Activated T-cell treated with anti-CD3 and anti-CD28 coated beads, Interleukin-2, amount 50 U/mL, for 48 hours (primary cell): ENCODE measurements at places on chromosomes 1 and 21.

- no peak for DNase-seq
Measured at GRCh38 chr1:29196863-29197589, 15.3 kb upstream of the SRSF4 start.

DNA sequence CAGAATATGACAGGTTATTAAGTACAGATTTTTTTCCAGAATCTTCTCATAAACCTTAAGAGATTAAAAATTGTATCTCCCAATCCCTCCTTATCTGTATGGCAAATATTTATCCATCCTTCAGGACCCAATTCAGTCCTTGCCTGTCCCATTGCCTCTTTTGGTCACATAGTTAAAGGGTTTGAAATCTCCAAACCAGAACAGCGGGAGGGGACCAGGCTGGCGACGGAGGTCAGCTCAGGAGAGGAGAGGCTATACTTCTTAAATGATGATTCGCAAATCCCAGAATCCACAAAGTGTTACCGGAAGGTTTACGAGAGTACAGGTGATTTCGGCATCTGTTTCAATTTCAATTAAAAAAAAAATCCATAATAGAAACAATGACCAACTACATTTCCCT lies 572.7 kb downstream of the SMYD3 start:
- no peak for DNase-seq

- no peak for DNase-seq
Measured at GRCh38 chr1:150268340-150268704, 494 bp downstream of the APH1A start.

GRCh38 chr1:184166485-184166884 lies 115.0 kb downstream of the TSEN15 start:
- DNase-seq = no peak

- DNase-seq = no peak
Measured at GRCh38 chr1:6979003-6979613, 193.9 kb downstream of the CAMTA1 start.

GRCh38 chr1:118907466-118907865 lies 80.7 kb downstream of the TBX15 start:
- DNase-seq = no peak

DNA sequence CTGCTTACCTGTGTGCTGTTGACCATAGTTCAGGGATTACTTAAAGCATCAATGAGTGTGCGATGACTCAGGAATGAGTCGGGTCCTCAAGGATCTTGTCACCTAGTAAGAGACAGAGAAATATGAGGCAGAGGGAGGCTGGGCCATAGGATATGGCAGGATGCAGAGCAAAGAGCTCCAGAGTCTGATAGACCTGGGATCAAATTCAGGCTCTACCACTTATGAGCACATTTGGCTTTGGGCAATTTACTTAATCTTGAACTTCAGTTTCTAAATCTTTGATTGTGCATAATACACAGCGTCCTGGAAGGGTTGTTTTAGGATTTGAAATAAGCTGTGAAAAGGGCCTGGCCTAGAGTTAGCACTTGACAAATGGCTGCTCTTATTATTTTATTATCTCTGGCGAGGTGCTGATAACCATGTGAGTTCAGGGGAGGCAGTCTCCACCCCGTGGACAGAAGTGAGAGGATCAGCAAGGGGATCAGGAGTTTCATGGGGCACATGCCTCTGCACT lies 94.5 kb downstream of the ROR1 start:
- peak; percentile 24 for DNase-seq

GRCh38 chr21:42633858-42634257 lies 19.6 kb upstream of the PDE9A start:
- no peak for DNase-seq

GRCh38 chr1:208044589-208045462 lies 133.9 kb upstream of the CD34 start:
- no peak for DNase-seq

DNA sequence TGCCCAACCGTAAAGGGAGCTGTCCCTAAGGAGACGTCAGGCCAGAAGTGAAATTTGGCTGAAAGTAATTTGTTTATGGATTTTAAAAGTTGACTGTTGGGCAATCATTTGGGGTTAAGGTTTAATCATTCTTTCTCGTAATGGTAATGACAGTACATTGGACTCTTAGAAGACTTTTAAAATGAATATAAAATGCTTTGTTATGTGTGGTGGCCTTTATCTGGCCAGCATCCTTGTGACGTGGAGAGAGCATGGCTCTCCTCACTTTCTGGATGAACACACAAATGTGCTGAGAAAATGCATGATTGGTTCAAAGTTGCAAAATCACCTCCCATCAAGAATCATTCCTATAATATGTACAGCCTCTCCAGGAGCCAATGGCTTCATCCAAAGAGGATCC lies 160.2 kb downstream of the DHRS3 start:
- no peak for DNase-seq

GRCh38 chr1:213423605-213424004 lies 372.6 kb downstream of the RPS6KC1 start:
- DNase-seq = no peak

DNA sequence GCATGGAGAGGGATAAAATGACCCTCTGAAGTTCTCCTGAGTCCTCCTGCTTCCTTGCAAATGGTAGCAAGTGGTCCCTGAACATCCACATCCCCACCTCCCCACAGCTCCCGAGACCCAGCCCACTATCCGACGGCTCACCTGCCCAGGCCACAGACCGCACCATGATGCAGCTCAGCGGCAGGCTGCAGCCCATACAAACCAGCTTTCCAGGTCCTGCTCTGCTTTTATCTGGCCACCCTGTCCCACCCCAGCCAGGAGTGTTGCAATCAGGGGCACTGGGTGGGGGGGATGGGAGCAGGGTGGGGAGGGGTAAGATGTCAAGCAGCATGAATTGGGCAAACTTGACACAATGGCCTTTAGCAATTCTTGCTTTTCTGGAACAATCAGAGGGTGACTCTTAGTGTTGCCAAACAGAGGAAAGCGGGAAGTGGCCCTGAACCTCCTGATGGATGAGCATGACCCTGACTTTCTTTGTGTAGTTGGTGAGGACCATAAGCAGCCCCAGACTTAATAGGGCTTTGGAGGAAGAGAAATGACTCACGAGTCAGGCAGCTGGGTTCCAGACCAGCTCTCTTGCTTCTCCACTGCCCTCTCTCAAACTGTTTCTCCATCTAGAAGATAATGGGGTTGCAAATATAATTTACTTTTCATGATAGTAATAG lies at the start of gene CHIT1:
Gene CHIT1 (minus strand): TSS at position 203 of the 665 bp plus-strand sequence. CDS start 37 bp downstream, at position 166.
- no peak for DNase-seq

- DNase-seq = no peak
Measured at GRCh38 chr1:14842361-14842760, 243.9 kb downstream of the KAZN start.

- DNase-seq = no peak
Measured at GRCh38 chr1:33997127-33998036, 133.5 kb downstream of the HMGB4 start.

DNA sequence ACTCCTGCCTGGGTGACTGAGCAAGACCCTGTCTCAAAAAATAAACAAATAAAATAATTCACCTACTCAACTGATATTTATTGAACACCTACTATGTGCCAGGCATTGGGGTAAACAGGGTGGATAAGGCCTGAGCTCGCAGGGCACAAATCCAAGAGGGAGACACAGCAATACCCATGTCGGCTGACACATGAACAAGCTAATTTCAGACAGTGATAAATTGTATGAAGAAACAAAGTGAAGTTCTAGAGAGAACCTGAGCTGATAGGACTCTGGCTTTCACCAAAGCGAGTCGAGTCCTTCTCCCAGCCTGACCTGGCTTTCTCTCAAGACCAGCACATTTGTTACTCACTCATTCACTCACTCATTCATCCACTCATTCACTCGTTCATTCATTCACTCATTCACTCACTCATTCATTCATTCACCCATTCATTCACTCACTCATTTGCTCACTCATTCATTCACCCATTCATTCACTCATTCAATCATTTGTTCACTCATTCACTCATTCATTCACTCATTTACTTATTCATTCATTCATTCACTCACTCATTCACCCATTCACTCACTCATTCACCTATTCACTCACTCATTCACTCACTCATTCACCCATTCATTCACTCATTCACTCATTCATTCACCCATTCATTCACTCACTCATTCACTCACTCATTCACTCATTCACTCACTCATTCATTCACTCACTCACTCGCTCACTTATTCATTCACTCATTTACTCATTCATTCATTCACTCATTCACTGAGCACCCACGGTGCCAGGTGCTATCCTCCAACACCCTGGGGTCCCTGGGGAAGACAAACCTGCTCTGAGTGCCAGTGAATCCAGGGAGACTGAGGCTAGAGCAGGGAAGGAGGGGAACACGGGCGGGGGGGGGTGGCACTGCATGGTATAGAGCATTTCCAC lies 37.4 kb upstream of the CASZ1 start:
- DNase-seq = no peak

GRCh38 chr1:175920381-175920780 lies 177.0 kb upstream of the TNR start:
- no peak for DNase-seq

DNA sequence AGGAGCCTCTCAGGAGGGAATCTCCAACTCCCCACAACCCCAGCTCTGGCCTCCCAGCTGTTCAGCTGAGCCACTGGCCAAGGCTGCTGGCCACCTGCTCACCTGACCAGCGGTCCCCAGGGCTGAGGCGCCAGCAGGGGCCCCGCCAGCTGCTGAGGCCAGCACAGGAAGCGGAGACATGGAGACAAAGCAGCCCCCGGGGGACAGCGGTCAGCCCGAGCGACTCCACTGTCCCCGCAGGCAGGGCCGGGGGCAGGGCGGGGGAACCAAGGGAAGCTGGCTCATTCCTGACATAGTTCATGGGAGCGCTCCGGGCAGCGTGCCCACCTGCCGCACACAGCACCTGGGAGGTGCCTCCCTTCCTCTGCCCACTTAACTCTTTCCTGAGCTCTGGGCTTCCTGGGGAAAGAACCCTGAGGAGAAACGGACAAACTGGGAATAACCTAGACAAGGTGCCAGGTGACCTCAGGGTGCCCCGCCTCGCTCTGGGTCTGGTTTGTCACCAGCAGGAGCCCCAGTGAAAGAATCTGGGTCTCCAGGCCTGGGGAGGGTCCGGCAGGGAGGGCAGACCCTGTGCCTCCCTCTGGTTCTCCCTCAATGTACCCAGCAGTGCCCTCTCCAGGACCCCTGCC lies 10.7 kb downstream of the EPHA2 start:
- no peak for DNase-seq

- no peak for DNase-seq
Measured at GRCh38 chr1:224054611-224055010, 59.3 kb upstream of the FBXO28 start.

- DNase-seq = no peak
Measured at GRCh38 chr21:32186804-32187203, 92.0 kb downstream of the MIS18A start.

DNA sequence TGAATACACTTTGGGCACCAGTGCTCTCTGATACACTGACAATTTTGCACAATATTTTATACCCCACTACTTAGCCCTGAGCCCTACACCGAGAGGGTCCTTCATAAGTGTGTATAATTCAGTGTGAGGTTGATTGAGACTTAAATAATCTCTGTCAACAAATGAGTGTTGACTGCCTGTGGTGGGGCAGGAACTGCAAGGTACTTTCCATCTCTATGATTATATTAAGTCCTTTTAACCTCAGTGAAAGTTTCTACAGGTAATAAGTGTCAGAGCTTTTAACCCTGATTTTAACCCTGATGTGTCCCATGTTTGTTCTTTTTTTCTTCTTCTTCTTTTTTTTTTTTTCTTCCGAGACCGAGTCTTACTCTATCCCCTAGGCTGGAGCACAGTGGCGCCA lies 5.8 kb downstream of the CASQ1 start:
- DNase-seq = no peak

GRCh38 chr1:55987491-55988249 lies 591.7 kb downstream of the PLPP3 start:
- DNase-seq = no peak

DNA sequence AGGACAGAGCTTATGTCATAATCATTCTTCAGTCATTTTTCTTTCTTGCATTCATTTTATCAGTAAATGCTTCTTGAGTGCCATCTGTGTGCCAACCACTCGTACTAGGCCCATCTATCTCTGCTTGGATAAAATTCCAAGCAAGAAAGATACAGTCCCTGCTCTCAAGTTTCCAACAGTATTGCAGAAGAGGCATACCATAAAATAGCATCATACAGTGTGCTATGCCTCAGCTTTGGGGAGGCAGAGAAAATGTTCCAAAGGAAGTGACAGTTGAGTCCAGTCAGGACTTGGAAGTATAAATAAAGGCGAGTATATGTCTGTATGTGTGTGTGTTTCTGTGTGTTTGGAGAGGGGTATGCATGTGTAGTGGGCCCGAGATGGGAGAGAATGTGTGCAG lies 113.4 kb upstream of the HOOK1 start:
- DNase-seq = no peak

DNA sequence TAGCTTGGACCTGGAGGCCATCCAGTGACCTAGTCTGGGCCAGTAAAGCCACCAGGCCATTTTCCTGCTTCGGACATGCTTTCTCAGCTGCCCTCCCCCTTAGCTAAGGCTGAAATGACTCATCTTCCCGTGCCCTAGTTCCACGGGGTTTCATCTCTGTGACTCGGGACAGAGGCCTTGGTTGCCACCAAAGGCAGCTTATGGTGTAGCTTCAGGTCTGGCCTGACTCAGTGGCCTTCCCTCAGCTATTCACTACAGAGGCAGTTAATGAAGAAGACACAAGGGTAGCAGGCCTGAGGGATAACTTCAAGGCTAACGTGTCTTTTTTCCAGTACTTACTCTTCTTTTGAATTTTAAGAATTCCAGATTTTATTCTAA lies 82.4 kb downstream of the PBX1 start:
- DNase-seq = no peak

GRCh38 chr1:74681851-74682250 lies 8.3 kb upstream of the ERICH3 start:
- no peak for DNase-seq

GRCh38 chr1:8091691-8092090 lies 65.6 kb upstream of the ERRFI1 start:
- DNase-seq = no peak

GRCh38 chr1:19439464-19440171 lies 45.7 kb downstream of the CAPZB start:
- no peak for DNase-seq

DNA sequence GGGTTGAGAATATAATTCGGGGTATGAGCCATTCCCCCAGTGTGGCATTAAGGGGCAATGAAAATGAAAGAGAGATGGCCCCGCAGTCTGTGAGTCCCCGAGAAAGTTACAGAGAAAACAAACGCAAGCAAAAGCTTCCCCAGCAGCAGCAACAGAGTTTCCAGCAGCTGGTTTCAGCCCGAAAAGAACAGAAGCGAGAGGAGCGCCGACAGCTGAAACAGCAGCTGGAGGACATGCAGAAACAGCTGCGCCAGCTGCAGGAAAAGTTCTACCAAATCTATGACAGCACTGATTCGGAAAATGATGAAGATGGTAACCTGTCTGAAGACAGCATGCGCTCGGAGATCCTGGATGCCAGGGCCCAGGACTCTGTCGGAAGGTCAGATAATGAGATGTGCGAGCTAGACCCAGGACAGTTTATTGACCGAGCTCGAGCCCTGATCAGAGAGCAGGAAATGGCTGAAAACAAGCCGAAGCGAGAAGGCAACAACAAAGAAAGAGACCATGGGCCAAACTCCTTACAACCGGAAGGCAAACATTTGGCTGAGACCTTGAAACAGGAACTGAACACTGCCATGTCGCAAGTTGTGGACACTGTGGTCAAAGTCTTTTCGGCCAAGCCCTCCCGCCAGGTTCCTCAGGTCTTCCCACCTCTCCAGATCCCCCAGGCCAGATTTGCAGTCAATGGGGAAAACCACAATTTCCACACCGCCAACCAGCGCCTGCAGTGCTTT lies 9.4 kb downstream of the PROX1 start:
- no peak for DNase-seq
